Stimulated activated CD4-positive, alpha-beta T cell treated with anti-CD3 and anti-CD28 coated beads, Interleukin-12 subunit alpha, Interleukin-12 subunit beta, amount 100 ng/mL, for 24 hours (primary cell): ENCODE measurements at places on chromosomes 7 and 10.
A peak's percentile ranks its signal among the peaks of the same experiment; 100 is the strongest.

DNA sequence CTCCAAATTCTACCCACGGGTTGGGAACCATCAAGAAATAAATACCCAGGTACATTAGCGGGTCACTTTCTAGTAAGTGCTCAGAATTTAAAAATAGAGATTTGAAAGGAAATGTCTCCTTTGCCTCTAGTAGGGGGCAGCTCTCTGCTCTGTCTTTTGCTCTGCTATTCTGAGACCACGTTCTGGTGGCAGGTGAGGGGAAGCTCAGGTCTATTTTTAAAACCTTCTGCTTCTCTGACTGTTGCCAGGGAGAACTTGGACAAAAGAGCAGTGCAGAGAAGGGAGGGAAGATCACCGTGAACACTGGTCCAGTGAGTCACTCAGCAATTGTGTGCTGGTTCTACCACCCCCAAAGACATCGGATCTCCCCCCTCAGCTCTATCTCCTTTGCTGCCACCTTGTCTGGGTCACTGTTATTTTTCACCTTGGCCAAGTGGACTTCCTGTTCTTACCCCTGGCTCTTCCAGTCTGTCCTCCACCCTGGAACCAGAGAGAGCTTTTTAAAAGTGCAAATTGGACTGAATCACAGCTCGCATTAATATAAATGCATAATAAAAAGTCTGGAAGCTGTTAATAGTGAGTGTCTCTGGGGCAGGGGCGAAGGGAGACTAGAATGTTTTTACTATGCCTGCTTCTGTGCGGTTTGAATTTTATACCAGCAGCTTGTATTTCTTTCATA lies 72.4 kb upstream of the LOXL4 start:
- no peak for DNase-seq

GRCh38 chr10:70950037-70950436 lies 61.7 kb upstream of the PCBD1 start:
- no peak for DNase-seq

- DNase-seq = no peak
Observed at GRCh38 chr7:76065016-76065612, 17.2 kb downstream of the MDH2 start.

DNA sequence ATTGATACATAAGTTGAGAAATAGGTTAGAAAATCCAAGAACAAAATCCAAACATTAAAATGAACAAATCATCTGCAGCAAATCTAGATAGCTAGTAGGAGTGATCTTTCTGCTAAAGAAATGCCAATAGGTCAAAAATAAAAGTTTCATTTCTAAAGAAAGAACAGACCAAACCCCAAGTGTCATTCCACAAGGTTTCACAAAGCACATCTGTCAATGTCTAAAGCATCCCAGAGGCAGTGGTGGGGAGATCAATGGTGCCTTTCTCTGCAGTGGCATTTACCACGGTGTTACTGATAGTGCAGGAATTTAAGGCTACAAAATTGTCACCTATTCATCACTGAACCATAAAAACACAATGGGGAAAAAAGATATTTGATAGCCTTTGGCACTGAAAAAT lies 147.9 kb downstream of the PARD3 start:
- DNase-seq = no peak

DNA sequence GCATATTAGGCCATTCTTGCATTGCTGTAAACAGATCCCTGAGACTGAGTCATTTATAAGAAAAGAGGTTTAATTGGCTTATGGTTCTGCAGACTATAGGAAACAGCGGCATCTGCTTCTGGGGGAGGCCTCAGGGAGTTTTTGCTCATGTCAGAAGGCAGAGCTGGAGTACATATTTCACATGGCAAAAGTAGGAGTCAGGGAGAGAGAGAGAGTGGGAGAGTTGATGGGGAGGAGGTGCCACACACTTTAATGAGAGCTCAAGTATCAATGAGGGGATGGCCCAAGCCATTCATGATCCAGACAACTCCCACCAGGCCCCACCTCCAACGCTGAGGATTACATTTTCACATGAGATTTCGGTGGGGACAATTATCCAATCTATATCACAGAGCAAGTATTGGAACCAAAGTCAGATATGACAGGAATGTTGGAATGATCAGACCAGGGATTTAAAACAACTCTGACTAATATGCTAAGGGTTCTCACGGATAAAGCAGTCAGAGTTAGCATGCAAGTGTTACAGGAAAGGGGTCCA lies 795.3 kb upstream of the CELF2 start:
- no peak for DNase-seq

DNA sequence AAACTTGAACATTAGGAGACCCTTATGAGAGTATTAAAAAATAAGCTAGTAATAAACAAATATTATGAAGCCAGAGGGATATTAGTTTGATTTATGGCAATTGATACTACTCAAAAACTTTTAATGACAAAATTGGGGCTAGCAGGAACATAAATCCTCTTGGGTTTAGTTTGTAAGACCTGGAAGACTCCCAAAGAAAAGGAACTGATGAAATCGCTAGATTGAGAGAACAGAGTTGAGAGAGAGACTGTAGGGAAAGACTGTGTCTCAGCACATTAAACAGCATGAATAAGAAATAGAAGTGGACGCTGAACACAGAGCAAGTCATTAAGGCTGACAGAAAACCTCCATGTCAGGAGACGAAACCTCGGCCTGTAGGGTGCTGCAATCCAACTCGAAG lies 56.4 kb downstream of the ICA1 start:
- no peak for DNase-seq

GRCh38 chr10:635088-635861 lies 54.2 kb downstream of the DIP2C start:
- no peak for DNase-seq

DNA sequence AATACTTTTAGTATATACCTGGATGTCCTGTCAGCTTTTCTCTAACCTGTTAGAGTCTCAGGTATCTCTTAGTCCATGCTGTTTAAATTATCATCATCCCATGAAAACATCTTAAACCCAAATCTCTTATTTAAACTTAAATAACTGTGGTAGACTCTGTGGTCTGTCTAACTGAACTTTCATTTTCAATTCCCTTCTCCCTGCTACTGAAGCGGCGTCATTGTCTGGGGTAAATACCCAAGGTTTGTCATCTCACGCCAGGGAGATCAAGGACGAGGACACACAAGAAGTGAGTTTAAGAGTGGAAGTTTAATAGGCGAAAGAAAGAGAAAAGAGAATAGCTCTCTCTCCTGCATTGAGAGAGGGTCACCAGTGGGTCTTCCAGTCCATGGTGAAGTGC lies 804.4 kb upstream of the CELF2 start:
- no peak for DNase-seq

DNA sequence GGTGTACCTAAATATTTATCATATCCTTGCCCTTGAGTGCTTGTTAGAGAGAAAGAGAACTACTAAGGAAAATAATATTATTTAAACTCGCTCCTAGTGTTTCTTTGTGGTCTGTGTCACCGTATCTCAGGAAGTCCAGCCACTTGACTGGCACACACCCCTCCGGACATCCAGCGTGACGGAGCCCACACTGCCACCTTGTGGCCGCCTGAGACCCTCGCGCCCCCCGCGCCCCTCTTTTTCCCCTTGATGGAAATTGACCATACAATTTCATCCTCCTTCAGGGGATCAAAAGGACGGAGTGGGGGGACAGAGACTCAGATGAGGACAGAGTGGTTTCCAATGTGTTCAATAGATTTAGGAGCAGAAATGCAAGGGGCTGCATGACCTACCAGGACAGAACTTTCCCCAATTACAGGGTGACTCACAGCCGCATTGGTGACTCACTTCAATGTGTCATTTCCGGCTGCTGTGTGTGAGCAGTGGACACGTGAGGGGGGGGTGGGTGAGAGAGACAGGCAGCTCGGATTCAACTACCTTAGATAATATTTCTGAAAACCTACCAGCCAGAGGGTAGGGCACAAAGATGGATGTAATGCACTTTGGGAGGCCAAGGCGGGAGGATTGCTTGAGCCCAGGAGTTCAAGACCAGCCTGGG lies 11.4 kb downstream of the SERPINE1 start:
- DNase-seq = peak; percentile 89

- DNase-seq = no peak
Observed at GRCh38 chr10:99331207-99331803, 2.1 kb downstream of the CNNM1 start.

DNA sequence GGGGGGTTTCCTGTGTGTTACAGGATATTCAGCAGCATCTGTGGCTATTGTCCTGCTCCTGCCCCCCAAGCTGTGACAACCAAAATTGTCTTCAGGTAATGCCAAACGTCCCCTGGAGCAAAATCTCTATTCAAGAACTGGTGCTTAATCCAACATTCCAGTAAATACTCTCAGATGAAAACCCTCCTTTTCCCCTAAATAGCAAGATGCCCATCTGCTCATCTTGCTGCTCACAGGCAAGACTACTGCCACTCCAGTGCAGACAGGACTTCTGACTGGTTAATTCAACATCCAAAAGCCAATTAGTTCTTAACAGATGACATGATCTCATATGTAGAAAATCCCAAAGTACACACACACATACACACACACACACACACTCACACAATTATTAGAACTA lies 20.5 kb upstream of the JAZF1 start:
- DNase-seq = no peak

DNA sequence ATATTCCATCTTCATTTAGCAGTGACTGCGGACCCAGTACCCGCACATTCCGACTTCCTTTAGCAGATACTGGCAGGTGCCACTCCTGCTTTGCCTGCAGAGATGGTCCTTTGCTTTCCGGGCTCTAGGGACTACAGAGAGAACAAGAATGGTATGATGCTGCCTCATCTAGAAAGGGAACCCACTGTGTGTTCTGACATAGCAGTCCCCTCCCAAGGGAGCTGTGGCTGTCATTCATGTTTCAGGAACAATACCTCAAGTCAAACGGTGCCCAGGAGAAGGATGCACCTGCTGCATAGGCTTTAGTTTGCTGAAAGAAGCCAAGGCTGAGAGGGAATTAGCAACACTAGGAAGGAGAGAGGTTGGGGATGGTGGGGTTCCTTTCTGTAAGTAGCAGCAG lies 15.9 kb upstream of the TMEM72 start:
- DNase-seq = no peak

- DNase-seq = no peak
Observed at GRCh38 chr7:44796034-44796503, 412 bp upstream of the PPIA start.
